Foreskin keratinocyte (primary cell): ENCODE measurements at places on chromosomes 2 and 18.

GRCh38 chr2:100126897-100127401 is 15.4 kb downstream of the AFF3 start:
- DNase-seq = no peak

DNA sequence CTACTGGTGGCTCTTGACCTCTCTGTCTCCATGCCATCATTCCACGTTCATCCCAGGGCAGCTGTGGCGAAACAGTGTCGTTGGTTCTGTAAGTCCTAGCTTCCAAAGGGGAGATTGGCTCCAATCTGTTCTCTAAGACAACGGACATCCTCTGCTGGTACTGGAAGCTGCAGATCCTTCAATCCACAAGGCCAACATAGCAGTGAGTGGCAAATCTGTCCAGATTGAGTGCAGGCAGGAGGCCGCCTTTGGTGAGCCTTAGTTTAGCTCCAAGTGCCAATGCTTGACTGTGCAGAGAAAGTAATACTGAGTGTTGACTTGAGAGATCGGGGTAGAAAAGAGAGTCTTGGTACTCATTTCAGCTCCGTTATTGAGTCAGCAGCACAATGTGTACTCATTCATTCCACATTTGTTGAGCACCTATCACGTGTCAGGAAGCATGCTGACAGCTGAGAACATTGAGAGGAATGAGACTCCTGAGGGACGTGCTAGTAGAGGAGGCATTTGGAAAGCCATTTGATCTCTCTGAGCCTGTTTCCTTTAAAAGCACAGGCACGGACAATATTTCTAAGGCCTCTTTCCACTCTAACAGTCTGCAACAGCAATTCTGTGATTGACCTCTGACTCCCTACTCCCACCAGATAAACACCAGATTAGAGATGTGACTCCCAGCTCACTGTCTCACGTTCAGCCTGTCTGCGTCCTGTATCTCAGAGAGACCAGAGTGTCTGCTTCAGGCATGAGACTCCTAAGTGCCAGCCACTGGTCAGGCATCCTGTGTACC is 306.0 kb downstream of the CLIP4 start:
- no peak for DNase-seq

- DNase-seq = no peak
These were observed 171.0 kb downstream of the SLC4A3 start for GRCh38 chr2:219798430-219798829.

- DNase-seq = no peak
These were observed 39.6 kb downstream of the LCLAT1 start for GRCh38 chr2:30486655-30487054.

DNA sequence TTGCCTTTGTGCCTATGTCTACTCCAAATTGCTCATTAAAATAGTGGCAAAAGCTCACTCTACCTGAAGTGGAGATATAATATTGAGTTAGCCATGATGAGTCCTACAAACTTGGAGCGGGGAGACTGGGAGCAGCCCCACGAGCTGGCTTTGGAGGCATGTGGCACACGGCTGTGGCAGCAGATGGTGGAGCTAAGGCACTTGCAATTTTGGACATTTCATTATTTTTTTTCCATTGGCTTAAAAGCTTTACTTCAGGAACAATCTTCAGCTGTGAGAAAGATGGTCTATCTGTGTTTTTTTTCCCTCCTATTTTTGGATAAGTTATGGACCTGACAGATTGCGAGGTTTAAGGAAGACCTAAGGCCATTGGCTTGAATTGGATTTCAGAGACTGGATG is 578.3 kb downstream of the CMPK2 start:
- no peak for DNase-seq

GRCh38 chr2:146978577-146979555 is 866.0 kb upstream of the ACVR2A start:
- DNase-seq = no peak

- DNase-seq = no peak
These were observed 34.7 kb downstream of the NHEJ1 start for GRCh38 chr2:219125886-219126270.

DNA sequence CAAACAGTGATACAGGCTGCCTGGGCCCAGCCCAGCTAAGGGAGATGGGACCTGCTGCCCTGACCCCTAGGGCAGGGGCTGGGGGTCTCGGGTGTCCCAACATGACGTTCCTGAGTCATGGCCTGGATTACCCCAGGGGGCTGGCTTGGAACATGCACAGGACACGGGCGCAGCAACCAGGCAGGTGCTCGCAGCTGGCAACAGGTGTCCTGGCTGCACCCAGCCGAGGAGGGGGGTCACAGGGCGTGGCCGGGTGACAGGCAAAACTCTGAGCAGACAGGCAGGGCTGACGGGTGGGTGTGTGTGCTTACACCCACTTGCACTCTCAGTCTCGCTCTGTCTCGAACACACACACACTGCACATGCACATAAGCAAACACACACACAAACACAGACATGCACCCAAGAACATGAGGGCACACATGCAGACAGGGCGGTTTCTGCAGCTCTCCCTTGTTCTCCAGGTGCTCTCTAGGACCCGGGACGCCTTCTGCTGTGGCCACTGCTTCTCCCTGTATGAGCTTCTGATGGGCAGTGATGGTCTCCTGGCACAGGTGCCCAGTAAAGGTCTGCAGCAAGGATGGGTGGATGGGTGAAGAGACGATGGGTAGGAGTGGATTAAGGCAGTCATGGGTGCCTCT is 33.7 kb upstream of the TAF1B start:
- no peak for DNase-seq

- no peak for DNase-seq
These were observed 119.4 kb downstream of the GREB1L start for GRCh38 chr18:21361307-21361880.

DNA sequence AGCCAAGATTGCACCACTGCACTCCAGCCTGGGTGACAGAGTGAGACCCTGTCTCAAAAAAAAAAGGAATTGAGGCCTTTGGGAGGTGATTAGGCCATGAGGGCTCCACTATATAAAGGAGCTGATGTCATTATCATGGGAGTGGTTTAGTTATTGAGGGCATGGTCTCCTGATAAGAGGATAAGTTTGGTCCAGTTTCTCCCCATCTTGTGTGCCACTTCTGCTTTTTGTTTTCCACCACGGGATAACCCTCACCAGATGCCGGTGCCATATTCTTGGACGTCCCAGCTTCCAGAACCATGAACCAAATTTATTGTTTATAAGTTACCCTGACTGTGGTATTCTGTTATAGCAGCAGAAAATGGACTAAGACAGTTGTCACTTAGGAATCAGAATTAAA is 125.8 kb downstream of the C1D start:
- no peak for DNase-seq

DNA sequence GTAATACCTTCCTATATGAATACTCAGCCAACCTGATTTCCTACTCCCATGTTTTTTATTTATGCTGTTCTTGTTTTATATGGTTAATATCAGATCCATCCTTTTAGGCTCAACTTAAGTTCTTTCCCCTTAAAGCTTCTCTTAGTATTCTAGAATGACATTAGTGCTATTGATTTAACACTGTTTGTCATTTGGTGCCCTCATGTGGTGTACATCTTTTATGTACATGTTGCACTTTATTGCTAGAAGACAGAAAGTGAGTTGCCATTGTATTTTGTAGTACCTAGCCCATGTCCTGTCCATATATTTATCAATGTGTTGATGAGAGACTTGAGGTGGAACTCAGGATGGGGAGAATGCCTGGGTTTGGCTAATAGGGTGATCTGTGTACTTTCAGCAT is 2.5 kb downstream of the HTRA2 start:
- no peak for DNase-seq

GRCh38 chr2:113980946-113981345 is 91.1 kb downstream of the ACTR3 start:
- peak; percentile 29 for DNase-seq

DNA sequence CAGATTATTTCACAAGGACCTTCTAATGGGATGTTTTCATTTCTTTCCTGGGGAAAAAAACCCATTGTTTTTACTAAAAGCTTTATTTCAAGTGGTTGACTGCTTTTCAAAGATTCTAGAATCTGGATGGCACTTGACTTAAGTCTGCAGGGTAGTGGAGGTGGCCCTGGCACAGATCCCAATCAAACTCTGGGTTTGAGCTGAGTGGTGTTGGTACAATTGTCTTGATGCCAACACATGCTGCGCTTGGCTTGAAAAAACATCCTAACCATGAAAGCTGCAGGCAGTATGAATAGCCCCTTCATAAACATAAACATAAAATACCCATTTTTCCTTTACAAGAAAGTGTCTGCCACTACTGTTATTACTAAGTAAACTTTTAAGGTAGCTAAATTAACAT is 3.6 kb downstream of the PAPOLG start:
- no peak for DNase-seq

GRCh38 chr18:75162467-75162866 is 46.5 kb downstream of the PTGR3 start:
- DNase-seq = peak; percentile 3

DNA sequence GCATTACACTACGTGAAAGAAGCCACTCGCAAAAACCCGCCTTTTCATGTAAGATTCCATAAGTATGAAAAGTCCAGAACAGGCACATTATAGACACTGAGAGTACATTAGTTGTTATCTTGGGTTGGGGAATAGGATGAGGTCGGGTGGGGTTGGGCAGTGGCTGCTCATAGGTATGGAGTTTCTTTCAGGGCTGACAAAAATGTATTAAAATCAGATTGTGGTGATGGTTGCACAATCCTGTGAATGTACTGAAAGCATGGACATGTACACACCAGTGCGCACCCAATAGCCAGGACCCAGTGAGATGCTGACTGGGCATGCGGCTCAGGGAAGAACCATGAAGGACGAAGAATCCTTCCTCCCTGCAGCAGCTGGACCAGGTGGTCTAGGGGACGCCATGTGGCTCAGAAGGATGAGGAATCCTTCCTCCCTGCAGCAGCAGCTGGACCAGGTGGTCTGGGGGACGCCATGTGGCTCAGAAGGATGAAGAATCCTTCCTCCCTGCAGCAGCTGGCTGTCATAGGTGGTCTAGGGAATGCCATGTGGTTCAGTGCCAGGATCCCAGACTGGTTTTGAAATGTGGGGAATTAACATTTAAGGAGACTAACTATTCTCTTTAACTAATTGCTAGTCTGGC is 50.1 kb downstream of the MBP start:
- no peak for DNase-seq

DNA sequence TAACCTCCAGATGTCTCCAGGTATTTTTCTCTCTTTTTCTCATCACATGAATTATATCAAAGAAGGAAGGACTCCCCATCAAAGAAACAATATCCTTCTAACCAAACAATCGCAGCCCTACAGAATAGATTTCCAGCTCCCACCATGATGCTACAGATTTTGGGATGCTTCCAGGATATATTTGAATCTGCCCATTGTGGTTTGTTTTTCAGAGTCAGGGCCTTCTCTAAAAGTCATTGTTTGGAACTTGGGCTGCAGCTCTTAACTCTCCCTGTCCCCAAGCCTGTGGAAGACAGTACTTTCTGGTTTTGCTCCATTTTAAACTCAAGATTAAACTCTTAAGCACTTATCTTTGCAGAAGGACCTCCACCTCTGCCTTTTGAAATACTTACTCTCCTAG is 223.2 kb downstream of the PMAIP1 start:
- no peak for DNase-seq

GRCh38 chr2:170770008-170770605 is at the start of gene ERICH2:
Gene ERICH2 (plus strand): TSS chr2:170770378. CDS start chr2:170770682, 304 bp downstream.
- DNase-seq = peak; percentile 52

DNA sequence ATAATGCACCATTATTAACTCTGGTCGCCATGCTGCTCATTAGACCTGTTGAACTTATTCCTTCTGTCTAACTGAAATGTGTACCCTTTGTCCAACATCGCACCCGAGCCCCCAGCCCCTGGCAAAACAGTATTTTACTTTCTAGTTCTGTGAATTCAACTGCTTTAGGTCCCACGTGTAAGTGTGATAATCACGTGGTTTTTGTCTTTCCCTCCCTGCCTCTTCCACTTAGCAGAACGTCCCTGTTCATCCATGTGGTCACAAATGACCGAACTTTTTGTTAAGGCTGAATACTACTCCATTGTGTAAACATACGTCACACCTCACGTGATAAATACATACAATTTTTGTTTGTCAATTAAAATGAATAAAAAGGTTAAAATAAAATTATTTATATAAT is 826.9 kb downstream of the DCDC2C start:
- no peak for DNase-seq

GRCh38 chr2:96792772-96793749 is 23.0 kb upstream of the CNNM3 start:
- DNase-seq = no peak

DNA sequence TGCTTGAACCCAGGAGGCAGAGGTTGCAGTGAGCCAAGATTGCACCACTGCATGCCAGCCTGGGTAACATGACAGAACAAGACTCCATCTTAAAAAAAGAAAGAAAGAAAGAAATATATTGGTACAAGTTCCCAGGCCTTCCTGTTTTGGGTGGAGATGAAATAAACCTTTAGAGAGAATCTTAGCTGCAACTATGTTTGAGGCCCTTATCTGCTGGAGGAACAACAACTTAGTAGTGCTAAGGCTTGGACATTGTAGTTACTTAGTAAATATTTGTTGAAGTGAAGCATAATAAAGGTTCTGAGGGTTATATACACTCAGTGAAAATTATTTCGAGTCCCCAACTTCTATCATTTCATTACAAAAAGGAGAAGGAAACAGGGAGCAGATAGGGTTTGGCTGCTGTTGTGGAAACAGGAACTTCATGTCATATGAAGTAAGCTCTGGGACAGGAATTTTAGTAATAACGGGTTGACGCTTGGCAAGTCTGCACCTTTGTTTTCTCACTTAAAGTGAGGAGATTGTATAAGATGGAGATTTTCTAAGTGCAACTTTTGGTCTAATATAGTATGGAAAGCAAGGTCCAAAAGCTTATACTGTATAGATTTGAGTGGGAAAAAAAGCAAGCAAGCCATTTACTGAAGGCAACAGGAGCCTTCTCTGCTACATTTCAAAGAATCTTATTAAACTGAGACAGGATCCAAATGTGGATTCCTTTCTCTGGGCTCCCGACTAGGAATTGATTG is 40.0 kb upstream of the AGPS start:
- DNase-seq = no peak

GRCh38 chr2:72625366-72625765 is 200.5 kb downstream of the EXOC6B start:
- no peak for DNase-seq

DNA sequence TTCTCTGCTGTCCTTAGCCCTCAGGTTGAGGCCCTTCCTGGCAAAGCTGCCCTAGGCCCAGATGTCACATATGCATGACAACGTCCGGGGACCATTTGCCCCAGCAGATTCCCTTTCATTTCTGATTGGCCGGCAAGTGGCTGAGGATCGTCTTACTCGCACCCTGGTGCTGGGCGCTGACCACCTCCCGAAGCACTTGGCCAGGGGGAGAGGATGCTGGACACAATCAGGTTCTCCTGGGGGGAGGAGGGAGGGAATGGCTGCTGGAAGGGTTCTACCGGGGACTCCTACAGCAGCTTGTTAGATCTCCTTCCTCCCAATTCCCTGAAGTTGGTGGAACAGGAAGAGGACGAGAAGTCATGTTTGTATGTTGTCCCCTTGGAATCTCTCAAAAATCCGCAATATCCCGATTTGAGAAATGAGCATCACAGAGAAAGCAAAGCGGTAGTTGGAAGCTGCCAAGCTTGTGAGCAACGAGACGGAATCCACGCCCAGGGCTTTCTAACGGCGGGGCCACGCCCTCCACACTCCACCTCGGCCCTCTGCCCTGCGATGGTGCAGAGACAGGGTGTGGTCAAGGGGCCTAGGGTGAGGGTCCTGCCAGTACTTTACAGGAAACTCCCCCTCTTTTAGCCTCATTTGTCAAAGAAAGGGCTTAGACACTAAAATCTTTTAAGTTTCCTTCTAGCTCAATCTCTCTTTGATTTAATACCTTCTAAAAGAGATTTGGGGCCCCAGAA is 61.8 kb upstream of the YWHAQ start:
- DNase-seq = no peak

GRCh38 chr2:86302320-86302719 is 35.1 kb downstream of the REEP1 start:
- no peak for DNase-seq
